CD4-positive, alpha-beta T cell treated with Interleukin-6 for 4 hours (primary cell): ENCODE measurements at places on chromosomes 2 and 18.

DNA sequence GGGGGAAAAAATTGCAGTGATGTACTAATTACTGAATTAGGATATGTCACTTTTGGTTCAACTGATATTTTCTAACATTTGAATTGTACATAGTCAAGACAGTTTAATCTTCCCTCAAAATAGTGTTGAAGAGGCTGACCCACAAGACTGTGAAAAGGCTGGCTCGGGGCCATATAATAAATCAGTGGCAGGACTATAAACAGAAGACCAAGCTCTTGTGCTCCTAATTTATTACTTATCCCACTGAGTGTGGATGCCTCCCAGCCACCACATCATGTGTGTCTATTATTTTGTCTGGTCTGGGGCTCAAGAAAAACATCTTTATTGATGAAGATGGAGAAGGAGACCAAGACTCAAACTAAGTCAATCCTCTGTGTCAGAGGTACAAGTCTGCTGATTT is 64.4 kb downstream of the PLEKHM3 start:
- DNase-seq = no peak

- DNase-seq = no peak
Measured at GRCh38 chr18:51655327-51655698, 457.8 kb upstream of the MEX3C start.

DNA sequence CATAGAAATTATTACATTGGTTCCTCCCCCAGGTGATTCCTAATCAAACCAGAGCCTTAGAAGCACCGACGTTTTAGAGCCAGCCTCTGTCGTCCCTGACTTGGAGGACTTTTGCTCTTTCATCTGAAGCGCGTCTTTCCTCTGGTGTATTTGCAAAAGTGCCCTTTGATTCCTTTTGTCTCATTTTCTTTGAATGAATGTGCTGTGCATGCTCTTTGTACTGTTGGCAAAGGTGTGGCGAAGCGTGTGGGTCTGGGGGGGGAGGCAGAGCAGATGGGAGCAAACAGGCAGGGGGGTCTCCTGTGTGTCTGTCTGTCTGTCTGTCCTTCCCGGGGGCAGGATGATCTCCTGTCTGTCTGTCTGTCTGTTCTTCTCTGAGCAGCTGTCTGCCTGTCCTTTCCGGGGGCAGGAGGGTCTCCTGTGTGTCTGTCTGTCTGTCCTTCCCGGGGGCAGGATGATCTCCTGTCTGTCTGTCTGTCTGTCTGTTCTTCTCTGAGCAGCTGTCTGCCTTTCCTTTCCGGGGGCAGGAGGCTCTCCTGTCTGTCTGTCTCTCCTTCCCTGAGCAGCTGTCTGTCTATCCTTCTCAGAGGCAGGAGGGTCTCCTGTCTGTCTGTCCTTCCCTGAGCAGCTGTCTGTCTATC is 205.5 kb upstream of the MYT1L start:
- no peak for DNase-seq

DNA sequence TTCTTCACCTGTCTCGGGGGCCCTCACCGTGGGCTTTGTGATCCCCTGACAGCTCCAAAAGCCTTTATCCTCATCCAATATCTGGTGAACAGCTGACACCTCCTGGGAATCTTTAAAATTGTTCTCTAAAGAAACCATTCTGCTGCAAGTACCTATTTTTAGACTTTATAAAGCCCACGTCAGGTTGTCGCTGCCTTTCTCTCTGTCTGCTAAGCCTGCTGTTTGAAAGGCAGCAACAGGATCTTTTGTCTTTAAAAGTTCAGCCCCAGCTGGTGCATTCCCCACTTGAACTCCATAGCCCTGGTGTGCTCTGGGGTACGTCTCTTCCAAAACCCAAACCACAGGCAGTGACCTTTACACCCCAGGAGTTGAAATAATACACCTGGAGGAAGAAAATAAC is 145.0 kb downstream of the NEDD4L start:
- no peak for DNase-seq

GRCh38 chr2:216302981-216303676 is 69.2 kb downstream of the MARCHF4 start:
- no peak for DNase-seq

GRCh38 chr18:66623821-66624220 is 19.9 kb upstream of the CDH19 start:
- no peak for DNase-seq

- DNase-seq = no peak
Measured at GRCh38 chr2:53559302-53559966, 208.2 kb upstream of the CHAC2 start.

DNA sequence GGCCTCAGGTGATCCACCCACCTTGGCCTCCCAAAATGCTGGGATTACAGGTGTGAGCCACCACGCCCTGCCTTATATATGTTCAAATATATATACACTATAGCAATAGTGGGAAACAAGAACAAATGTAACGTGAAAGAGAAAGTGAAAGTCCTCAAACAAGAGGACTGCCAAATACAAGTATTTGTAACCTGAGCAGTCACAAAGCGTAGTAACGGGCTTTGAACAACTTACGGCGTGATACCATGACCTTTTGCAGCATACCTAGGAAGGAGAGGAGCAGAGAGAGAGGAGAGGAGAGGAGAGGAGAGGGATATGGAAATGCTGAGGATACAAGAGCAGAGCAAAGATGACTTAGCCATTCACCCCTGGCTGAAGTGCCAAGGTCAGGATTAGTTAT is 113.8 kb upstream of the RGPD4 start:
- no peak for DNase-seq

DNA sequence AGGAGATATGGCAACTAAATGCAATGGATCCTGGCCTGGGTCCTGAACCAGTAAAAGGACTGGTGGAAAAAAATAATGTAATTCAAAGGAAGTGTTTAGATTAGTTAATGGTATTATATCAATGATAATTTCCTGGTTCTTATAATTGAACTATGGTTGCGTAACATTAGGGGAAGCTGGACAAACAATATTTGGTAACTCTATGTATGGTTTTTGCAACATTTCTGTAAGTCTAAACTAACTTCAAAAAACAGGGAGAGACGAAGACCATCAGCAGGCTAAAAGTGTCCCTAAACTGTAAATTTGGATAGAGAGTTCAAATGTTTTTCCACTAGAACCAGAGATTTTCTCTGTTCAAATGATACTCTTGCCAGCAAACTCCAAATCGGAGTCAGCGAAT is 36.9 kb downstream of the KLF7 start:
- DNase-seq = no peak
